ENCODE measurements at places on chromosomes 4 and X.

DNA sequence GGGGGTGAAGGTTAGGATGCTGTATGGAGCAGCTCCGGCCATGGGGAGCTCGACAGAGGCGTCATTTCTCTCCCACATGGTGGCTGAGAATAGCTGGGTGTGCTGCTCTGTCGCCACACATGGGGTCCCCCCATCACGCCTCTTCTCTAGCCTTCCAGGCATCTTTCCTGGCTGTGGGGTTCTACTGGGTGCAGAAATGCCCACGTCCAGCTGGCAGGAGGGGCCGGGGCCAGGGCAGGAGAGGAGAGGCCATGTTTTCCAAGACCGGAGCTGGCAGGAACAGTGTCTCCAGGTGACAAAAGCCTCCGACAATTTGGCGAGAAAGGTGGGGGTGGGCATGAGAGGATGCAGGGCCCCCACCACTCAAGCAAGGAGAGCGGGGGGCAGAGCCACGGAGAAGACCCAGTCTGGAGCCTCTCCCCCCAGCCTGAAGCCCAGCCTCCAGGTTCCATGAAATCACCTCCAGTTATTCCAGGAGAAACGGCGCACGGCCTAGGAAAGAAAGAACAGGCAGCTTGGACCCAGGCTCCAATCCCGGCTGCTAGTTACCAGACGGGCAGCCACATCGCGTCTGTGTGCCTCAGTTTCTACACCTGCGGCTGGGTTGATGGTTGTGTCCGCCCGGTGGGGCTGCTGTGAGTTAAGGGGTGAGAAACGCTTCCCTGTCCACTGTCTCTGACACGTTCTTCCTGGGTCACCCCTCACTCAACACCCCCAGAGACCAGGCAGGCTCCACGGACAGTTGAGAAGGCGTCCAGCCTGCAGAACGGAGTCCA, 27.4 kb upstream of the SPON2 start:
- no peak for DNase-seq

- DNase-seq = no peak
Observed at GRCh38 chr4:42428036-42428435, 30.7 kb downstream of the SHISA3 start.

DNA sequence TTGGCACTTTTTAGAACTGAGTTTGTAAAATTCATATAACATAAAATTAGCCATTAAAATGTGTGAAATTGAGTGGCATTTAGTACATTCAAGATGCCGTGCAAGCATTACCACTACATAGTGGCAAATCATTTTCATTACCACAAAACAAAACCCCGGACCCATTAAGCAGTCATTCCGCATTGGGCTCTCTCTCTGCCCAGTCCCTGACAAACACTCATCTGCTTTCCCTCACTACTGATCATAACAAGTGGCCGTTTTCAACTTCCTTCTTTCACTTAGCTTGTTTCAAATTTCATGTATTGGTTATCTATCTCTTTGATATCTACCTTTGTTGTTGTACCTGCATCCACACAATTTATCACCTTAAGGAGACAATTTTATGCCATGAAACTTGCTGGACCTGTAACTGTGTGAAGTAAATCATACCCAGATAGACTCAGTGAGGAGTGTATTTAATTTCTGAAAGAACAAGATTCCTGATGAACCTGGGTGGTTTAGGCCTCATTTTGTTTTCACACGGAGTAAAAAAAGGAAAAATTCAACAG, 202.1 kb downstream of the OR13H1 start:
- no peak for DNase-seq

DNA sequence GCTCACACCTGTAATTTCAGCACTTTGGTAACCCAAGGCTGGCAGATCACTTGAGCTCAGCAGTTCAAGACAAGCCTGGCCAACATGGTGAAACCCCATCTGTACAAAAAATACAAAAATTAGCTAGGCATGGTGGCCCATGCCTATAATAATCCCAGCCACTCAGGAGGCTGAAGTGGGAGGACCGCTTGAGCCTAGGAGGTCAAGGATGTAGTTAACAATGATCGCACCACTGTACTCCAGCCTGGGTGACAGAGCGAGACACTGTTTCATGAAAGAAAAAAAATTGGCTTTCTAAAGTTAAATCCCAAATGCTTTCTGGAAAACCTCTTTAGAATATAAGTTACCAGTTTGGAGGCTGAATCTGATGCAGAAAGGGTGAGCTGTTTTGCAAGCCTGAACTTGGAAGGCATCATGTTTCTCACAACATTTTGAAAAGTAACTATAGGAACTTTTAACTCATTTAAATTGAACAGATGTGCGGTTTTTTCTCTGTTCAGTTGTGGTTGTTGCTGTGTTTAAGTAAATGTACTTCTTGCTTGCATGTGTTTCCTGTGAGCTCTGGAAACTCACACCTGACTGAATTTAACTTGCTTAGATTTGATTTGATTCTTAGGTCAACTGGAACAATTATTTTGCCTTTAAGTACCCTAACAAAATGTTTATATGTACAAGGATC, 39.8 kb upstream of the TMEM131L start:
- DNase-seq = no peak

- no peak for DNase-seq
Observed at GRCh38 chrX:24448762-24449250, 16.3 kb upstream of the PDK3 start.

DNA sequence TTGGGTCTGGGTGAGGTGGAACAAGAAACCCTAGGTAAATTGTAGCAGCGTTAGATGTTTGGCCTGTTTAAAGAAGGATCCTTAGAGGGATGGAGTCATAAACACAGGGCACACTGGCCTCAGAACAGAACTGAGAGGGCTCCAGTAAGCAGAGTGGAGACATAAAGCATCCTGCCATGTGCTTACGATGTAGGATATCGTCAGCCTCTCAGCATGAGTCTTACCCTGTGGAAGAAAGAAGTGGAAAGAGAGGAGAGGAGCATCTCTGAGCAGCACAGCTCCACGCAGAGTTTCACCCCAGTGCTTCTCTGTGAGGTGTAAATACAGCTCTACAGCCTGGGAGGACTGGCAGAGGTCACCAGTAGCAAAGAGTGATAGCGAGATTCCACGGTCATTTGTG, 27.8 kb upstream of the SORBS2 start:
- DNase-seq = peak; percentile 28

- no peak for DNase-seq
Observed at GRCh38 chr4:154029171-154029570, 240.3 kb upstream of the SFRP2 start.

DNA sequence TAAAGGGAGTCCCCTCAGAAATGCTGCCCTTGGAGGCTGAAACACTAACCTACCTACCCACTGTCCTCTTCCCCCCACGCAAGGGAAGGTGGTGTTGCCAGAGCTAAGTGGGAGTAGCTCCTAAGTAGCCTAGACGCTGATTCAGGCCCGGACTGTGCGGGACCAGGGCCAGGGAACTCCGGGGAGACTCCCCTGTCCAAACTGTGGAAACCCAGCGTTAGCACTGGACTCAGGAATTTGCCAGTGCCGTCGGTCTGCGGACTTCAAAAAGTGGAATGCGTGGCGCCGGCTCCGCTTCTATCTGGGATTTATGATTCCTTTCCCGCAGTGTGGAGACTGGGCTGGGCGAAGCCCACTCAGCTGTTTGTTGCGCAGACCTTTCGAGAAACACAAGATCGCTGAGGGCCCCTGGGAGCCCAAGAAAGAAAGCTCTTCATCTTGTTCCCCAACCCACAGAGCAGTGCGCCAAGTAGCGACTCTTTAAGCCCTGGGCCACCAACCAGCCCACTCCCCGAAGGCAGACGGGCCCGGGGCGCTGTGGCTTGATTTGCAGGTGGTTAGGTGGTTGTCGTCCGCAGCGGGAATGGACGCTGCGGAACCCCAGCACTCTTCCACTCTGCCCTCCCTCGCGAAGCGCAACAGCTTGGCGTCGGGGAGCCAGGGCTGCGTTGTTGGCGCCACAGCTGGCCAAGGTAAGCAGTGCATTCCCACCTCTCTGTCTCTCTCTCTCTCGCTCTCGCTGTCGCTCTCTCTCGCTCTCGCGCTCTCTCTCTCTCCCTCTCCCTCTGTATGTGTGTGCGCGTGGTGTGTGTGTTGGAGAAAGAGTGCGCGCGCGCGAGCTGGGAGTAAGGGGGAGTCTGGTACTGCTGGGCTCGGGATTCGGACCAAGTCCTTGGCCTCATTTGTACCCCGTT, 2.0 kb downstream of the TMEM255A start:
- peak; percentile 62 for DNase-seq

DNA sequence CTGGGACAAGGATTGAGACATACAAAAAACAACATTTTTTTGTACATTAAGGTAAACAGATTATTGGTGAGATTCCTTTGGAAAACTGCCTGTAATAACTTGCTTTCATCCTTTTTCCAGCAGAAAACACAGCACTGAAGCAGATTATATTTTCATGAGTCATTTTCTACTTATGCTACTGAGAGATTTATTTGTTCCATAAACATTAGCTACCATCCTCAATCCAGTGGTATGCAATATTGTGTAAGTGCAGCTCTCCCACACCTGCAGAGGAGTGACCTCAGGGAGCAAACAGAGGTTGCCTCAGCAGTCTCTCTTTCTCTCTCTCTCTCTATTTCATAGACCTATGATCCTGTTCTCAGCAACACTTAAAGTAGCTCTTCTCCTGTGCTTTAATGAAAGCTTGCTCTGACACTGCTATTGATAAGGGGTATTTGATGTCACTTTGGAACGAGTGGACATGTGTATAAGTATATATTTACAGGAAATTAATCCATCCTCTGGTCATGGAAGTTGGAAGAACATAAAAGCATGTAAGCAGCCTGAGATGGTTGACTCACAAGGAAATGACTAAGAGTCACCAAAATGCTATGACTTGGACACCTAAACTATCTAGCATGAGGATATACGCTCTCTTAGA, 163.7 kb upstream of the SPANXC start:
- peak; percentile 71 for DNase-seq

DNA sequence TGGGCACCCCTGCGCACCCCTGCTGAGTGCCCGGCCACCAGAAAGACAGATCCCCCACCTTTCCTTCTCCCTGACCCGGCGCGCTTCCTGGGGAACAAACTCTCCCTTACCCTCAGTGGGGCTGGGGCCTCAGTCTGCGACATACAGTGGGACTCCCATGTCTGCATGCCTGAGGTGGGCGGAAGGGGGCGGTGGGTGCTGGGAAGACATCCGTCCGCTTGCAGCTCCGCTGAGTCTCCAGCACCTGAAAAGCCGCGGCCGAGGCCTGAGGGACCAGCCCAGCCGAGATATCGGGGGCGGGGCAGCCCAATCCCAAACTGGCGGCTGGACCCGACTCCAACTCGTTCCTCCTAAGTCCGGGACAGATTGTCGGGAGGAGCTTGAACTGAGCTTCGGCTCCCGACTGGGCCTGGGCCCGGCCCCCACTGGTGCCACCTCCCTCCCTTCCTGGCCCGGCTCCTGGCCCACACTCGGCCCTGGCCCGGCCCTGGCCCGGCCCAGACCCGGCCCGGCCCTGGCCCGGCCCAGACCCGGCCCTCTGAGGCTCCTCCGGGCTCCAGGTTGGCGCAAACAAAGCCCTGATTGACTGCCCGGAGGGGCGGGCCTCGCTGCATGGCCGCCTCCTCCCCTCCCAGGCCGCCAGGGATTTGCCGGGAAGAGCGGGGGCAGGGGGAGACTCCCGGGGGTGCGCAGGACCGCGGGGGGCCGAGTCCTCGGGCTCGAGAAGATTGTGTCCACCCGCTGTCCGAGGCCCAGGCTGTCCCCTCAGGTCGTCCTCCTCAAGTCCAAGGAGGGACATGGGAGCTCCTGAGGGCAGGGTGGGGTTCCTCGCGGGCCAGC, 877 bp upstream of the SLC16A2 start:
- peak; percentile 48 for DNase-seq

GRCh38 chr4:173252024-173252935, 81.9 kb downstream of the HMGB2 start:
- peak; percentile 100 for DNase-seq

- no peak for DNase-seq
Observed at GRCh38 chr4:55876387-55876786, 22.9 kb downstream of the EXOC1 start.

DNA sequence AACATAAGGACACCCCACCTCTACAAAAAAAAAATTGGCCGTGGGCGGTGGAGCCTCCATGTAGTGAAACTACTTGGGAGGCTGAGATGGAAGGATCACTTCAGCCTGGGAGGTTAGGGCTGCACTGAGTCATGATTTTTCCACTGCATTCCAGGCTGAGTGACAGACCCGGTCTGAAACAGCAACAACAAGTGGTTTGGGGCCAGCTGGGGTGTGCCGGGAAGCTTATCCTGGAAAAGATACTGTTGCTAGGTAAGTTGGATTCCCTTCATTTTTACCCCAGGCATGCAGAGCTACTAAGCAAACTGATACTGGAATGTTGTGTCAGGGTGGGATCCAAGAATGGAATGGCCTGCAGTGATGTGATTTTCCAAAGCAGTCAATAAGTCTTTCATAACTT, 57.0 kb downstream of the XAGE2 start:
- peak; percentile 66 for DNase-seq

GRCh38 chrX:132967049-132967448, 8.6 kb upstream of the HS6ST2 start:
- no peak for DNase-seq

DNA sequence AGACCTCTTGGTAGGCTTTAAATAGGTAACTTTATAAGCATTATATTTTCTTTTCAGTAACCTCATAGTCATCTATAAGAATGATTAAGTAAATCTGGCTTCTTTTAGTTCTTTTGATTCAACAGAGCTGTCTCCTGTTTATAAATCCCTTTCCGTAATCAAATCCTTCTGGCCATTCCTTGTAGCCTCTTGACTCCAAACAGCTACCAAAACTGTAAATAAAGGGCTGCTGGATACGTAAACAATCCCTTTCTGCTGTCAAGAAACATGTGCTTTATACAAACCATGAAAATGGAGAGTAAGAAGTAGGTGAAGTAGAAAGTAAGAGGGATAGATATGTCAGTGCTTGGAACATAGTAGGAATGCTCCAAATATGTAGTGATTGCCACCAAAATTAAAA, 183.2 kb upstream of the CASK start:
- DNase-seq = no peak

- peak; percentile 56 for DNase-seq
Observed at GRCh38 chr4:48141048-48141447, 7.0 kb upstream of the TXK start.

DNA sequence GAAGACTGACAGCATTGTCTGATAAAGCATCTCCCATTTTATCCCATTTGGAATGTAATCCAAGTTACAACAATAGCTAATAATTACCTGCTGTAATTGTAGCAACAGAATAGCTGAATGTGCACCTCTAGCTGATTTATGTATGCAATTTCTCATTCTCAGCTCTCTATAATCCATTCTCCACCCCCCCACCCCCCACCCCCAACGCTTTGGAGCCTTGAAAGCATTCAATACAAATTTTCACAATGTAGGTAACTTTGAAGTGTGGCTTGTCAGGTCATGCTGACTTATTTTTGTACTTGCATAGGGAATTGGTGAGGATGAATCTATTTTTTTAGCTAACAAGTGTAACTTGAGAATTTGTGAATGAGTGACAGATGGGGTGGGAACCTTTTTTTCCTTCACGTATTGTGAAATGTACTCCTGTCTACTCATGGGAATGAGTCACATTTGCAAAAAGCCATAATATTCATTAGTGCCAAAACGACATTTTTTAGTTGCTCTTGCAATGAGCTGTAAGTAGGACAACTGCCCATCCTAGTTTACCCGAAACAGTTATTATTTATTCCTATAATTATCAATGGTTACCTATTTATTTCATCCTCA, 159.3 kb downstream of the PALLD start:
- peak; percentile 90 for DNase-seq

GRCh38 chr4:184451726-184452125, 22.6 kb downstream of the IRF2 start:
- no peak for DNase-seq

GRCh38 chr4:90357117-90357710, 230.0 kb downstream of the CCSER1 start:
- DNase-seq = peak; percentile 61

- DNase-seq = peak; percentile 47
Observed at GRCh38 chrX:154348114-154348531, 26.3 kb downstream of the FLNA start.
